ENCODE measurements at places on chromosomes 7 and 10.
A peak's percentile ranks its signal among the peaks of the same experiment; 100 is the strongest.

DNA sequence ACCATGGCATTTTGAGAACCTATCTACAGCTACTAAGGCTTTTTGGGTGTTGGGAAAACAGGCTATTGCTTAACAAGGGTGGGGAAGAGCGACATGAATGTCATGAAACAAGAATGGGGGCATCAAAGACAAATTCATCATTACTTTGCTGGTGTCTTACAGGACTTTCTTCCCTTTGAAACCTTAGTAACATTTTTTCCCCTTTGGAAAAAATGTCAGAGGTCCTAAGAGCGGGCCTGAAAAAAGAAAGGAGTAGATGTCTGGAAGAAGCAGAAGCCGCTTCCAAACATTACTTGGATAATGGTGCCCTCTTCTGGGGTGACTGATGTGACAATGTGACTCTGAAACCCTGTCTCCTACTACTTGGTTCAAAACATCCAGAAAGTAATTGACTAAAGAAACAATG is 3.8 kb upstream of the DDX50 start:
- peak; percentile 70 for DNase-seq

DNA sequence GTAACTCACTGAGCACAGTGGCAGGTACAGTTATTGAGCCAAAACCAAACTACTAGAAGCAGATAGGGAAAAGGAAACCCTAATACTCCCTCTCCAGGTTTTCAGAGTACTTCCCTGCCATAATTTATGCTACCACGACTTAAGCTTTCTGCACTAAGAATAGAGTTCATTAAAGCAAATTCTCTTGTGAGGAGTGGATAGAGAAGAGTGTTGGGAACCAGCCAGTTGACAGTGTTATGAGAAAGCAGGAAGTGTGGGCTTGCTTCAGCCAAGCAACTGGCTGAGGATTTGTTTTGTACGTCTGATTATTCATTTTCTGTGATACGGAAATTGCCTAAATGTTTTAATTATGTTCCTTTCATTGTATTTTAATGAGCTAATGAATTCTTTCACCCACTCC is 280.5 kb downstream of the KIF20B start:
- peak; percentile 12 for DNase-seq

- DNase-seq = no peak
Measured at GRCh38 chr7:105875505-105875904, 894 bp downstream of the ATXN7L1 start.

DNA sequence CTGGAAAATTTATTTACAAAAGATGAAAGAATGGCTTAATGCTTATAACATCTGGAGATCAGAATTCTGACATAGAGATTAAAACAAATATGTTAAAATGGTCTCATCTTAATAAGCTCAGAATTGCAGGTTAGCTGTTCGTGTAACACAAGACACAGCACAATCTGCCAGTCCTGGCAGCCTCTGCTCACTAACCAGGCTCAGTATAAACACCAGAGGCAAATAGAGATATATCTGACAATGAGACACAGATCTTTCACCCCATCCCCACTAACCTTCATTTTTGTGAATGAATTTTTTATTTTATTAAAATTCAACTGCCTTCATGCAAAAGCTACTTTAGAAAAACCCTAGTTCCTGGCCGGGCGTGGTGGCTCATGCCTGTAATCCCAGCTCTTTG is 51.8 kb downstream of the RELN start:
- DNase-seq = no peak

DNA sequence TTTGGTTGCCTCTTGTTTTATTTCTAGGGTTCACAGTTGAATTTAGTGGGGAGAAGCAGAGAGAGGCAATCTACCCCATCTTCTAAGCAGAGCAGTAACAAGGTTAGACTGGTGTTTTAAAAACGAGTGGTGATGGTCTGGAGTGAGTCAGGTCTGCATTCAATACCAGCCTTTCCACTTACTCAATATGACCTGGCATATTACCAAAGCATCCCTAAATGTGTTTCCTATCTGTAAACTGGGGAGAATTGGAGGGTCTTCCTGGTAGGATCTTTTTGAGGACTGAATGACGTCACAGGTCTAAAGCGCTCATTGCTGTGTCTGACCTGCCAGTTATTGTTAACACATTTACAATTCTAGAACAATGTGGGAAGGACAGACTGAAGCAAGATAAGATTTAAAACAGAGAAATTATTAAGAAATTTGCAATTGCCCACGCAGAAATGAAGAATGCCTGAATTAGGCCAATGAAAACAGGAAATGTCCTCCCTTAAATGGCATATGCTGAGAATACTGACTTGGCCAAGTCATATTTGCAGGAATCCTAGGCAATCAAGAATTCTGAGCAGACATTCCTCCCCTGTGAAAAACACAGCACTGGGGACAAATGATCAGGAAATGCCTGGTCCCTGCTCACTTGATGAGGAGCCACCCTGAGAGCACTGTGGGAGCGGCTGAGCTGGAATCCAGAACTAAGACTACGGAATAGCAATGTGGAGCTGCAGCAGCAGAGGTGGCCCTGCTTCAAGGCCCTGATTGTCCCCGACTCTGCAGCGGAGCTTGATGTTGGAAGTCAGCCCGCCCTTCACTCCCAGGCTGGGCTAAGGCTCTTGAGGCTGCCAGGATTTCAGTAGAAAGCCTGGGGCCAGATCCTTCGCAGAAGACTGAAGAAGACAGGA is 184.5 kb upstream of the CXCL12 start:
- DNase-seq = peak; percentile 94

DNA sequence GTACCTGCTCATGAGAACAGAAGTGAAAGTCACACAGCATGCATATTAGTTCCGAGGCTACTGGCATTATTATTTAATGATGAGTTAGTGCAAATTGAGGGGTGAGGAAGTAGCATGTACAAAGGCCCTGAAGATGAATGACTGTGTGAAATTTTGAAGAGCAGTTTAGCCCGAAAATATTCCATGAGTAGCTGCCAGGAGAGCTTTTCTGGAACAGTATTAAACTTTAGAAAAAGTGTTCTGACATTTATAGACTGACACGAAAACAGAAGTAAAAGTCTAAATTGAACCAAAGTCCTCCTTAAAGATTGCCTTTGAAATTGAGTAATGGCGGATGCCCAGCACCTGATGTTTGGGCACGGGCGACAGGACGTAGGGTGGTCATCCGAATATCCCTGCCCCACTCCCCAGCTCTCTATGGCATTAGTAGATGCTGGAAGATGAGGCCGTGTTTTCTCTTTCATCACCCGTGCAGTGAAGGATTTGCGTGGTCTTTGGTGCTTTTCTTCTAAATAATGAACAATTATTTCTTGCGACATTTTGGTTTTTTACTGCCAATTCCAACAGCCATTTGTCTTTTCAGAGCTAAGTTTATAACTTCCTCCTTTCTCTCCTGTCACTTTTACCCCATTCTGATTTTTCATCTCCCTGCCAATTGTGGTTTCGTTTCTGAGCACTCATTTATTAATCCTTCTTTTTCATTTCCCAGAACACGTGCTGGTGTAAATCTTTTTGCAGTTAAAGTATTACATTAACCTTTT is 192.6 kb downstream of the MGMT start:
- peak; percentile 14 for DNase-seq

DNA sequence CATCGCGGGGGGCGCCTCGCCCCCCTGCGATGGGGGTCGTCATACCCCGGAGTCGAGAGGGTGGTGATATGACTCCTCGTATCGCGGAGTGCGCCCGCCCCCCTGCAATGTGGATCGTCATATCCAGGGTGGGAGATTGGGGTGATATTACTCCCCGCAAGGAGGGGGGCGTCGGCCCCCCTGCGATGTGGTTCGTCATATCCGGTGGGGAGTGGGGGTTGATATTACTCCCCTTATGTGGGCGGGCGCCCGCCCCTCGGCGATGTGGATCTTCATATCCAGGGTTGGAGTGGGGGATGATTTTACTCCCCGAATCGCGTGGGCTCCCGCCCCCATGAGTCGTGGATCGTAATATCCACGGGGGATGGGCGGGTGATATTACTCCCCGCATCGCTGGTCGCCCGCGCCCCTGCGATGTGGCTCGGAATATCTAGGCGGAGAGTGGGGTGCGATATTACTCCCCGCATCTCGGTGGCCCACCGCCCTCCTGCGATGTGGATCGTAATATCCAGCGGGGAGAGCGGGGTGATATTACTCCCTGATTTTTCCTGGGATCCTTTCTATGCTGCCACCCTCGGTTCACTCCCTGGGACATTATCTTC is 36.9 kb downstream of the MEIG1 start:
- DNase-seq = no peak

DNA sequence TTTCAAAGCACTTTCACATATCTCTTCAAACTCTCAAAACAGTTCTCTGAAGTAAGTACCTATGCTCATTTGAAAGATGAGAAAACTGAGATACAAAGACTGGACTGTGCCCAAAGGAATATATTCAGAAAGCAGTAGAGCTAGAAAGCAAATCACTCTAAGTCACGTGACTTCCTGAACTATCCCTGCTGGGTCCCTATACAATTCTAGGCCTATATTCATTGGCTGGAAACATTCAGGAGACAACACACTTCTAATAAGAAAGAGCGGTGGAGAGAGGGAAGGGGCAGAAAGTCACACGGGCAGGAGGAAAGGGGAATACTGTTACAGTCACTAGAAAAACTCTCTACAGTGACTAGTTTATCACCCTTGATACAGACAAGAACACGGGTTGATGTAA is 140.0 kb downstream of the CHCHD3 start:
- no peak for DNase-seq

- no peak for DNase-seq
Measured at GRCh38 chr10:98141484-98142073, 7.1 kb downstream of the R3HCC1L start.

DNA sequence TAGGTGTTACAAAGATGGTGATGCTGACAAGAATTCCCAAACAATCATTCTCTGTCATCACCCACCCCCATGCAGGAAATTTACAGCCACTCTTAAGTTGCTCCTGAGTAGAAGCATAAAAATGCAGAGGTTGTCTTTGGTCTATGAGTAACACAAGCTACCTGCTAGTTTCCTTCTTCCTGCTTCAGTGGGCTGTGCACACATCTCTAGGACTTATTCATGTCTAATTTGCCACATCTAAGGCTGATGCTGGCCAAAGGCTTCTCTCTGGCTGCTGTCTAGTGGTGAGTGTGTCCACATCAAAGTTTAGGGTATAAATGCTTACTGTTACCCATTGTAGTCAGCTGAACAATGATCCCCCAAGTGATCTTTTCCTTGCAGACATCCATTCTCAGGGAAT is 662.5 kb downstream of the TYW1 start:
- no peak for DNase-seq

DNA sequence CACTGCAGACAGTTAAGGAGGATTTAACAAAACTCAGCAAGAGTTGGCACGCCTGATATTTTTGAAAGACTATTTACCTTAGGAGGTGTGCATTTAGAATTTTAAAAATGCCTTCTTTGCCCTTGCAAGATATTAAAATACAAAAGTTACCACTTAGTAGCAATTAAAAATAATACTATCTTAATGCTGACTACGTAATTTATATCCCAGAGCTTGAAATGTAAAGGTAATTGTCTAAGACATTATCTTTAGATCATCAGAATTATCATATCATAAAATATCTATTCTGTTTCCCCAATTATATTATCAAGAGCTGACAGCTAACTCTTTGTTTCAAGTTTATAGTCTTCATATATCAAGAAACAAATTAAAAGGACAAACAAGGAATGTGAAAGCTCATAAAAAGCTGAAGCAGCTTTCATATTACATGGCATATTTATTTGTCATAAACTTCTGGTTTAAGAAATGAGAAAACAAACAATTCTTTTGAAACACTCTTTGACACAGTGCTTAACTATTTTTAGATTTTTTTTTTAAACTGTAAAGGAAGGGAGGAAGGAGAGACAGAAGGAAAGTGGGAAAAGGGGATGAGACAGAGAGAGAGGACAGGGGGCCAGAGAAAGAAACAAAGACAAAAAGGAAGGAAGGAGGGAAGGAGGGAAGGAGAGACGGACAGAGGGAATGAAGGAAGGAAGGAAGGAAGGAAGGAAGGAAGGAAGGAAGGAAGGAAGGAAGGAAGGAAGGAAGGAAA is 73.5 kb downstream of the RTKN2 start:
- DNase-seq = no peak

- no peak for DNase-seq
Measured at GRCh38 chr10:48234787-48235186, 39.7 kb downstream of the FRMPD2 start.

DNA sequence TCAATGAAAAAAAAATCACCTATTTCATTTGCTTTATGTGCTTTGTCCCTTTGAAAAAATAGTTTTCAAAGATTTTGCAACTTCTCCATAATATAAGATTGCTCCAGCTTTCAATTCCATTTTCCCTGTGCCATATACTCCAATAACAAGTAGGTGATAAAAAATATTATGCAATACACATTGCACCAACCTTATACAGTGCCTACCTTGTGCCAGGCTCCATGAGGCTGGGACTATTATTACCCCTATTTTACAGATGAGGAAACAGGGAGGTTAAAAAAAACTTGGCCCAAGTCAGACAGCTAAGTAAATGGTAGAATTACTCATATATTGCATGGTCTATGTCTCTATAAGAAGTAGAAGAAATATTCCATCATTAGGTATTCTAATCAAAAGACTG is 57.8 kb downstream of the BRAF start:
- no peak for DNase-seq

DNA sequence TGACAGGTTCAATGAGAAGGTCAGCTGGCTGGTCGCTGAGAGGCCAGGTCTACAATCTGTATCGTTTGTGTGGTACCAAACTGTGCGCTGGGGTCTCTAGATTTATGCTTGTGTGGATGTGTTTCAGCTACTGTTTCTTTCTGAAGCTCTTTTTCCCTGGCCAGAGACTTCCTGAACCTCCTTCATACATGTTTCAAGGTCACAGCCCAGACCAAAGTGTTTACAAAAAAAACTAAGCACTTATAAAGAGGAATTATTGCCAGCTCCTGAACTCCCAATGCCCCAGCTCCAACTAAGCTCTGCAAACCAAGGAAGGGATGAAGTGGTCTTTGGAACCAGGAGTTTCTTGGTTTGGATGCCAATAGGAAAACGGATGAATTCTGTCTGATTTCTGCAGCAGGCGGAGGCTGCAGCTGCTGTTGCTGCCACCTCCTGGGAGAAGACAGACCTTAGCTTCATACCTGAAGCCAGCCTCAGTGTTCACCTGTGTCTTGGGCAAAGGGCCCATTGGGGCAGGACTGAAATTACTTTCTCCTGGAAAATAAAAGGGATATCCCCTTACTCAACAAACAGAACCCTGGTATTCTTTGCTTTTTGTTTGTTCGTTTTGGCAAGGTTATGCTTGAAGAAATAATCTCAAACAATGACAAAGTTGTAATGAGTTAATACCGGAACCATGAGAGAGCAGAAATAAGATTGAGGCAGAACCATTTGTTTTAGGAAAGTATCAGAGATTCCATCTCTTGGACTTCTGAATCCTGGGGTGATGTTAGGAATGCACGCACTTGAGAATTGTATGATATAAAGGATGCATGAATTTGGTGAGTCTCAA is 24.6 kb upstream of the MKLN1 start:
- DNase-seq = peak; percentile 16

DNA sequence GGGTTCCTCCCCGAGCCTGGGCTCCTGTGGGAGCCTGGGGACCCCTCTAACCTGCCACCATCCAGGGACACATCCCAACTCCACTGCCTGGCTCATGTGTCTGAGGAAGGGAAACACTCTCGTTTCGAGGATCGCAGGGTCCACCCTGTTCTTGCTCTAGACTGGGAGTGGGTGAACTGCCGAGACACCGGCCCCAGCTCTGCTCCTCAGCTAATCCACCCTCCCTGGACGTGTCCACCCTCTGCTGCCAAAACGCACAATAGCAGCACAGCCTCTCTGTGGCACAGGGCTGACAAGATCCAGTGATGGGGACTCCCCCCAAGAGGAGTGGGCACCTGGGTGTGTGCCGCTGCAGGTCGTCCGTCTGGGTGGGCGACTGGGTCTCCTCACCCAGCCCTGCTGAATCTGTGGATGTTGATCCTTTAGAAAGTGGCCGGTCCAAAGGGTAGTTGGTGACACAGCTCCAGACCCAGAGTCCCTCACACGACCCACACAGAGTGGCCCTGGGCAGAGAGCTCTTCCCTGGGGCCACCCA is 65.2 kb upstream of the FAM20C start:
- DNase-seq = no peak

Measured in fibroblast of skin of right quadriceps (primary cell).